ENCODE measurements at places on chromosomes 2 and 18.
A peak's percentile ranks its signal among the peaks of the same experiment; 100 is the strongest.

GRCh38 chr18:45312555-45313126 lies 302.6 kb upstream of the SLC14A2 start:
- DNase-seq: no peak

DNA sequence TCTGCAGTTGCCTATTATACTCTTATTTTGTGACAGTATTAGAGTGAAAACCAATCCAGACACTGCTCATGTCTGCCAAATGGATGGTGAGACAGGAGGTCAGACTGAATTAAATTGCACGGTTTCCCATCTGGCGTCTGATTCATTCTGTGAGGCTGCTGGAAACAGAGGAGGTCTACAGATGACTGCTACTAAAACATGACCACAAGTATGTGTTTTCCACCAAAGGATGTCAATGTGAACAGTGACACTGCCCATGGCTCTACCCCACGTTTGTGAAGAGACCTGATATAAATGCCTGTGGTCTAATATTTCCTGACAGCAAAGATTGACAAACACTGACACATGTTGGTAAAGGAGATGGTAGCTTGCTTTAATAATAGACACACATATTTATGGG lies 104.3 kb upstream of the ST6GAL2 start:
- no peak for DNase-seq

DNA sequence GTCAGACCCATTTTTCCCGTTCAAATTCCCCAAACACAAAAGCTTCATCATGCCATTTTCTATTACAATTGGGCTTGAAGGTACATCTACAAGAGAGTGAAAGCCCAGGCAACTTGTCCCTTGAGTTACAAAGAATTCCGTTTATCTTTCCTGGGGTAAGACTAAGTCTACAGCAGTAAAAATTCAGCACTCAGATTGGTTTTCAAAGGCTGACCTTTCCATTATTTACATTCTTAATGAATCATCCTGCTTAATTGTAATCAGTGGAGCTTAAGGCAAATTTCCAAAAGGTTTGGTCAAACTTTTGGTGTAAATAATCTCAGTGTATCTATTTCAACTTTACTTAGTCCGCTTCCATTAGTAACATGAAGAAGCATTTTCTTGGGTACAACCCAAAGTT lies 33.4 kb upstream of the ST3GAL5 start:
- DNase-seq: no peak

DNA sequence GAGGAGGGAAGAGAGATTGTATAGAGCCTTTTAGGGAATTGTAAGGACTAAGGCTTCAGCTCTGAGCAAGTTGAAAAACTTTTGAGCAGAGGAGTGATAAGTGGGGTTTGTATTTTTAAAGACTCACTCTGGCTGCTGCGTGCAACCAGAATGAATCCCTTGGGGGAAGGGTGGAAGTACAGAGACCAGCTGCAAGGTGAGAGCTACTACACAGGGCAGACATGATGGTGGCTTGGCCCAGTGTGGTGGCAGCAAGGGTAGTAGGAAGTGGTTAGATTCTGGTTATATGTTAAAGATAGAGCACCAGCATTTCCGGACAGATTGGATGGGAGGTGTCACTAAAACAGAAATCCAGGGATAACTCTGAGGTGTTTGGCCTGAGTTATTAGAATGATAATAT lies 10.1 kb upstream of the SESTD1 start:
- no peak for DNase-seq

DNA sequence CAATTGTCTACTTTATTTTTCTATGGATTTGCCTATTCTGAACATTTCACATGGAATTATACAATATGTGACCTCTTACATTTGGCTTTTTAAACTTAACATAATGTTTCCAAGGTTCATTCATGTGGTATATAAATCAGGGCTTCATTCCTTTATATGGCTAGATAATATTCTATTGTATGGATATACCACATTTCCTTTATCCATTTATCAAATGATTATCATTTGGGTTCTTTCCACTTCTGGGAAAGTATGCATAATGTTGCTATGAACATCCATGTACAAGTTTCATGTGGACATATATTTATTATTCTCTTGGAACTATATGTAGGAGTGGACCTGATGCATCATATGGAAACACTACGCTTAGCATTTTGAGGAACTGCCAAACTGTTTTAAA lies 99.7 kb upstream of the NCKAP5 start:
- DNase-seq: no peak

DNA sequence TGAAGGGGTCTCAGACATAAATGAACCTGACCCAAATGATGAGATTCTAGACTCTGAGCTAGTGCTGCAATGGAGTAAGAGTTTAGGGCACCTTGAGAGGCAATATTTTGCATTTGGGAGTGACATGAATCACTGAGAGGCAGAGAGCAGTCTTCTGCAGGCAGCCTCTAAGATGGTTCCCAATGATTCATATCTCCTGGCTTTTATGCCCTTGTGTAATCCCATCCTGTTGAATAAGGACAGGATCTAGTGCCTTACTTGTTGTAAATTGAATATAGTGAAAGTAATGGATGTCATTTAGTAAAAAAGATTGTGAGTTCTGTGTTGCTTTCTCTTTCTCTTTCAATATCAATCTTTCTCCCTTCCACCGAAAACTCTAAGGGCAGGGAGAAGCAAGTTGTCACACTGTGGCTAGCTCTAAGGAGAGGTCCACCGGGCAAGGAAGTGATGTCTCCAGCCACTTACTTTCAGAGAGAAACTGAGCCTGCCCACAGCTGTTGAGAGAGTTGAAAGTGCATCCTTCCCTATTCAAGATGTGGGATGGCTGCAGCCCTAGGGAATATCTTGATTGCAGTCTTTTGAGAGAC lies 144.7 kb downstream of the TRIB2 start:
- no peak for DNase-seq

DNA sequence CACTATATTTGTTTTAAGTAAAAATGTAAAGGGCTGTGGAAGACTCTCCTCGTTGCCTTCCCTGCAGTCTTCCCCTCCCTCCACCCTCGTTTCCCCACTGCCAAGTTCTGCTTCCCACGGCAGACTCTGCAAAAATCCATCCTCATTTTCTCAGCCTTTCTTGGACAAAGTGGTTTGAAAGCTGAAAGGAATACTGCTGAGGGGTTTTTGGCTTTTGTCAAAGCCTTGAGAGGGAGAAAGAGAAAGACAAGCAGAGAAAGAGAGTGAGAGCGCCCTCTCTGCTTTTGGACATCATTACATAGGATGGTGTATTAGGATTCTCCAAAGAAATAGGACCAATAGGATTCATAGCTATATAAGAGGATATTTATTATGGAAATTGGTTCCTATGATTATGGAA lies 455.9 kb upstream of the SOX11 start:
- DNase-seq: no peak

- DNase-seq: no peak
These were observed 11.0 kb upstream of the CATIP start for GRCh38 chr2:218345491-218346236.

DNA sequence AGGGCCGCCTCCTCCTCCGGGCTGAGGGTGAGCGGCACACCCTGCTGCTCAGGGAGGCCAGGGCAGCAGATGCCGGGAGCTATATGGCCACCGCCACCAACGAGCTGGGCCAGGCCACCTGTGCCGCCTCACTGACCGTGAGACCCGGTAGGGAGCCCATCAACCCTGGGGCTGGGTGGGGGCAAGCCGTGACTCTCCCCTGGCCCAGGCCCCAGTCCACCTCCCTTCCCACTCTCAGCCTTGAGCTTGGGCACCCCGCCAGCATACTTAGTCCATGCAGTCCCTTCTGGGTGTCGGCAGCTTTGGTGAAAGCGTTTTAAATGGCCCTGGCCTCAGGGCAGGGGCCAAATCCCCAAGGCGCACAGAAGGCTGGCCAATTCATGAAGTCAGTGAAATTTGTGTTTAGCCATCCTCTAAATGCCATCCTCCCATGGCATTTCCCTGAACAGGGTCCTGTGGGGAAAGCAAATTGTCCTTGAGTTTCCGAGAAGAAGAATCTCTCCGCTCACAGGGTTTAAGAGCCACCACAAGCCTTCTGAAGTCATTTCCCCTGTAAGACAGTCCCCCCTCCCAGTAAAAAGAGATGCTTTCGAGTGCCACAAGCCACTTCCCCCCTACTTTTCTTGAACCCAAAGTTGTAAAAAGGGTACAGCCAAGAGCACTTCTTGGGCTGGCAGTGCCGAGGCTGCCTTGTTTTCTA lies 17.2 kb downstream of the SPEG start:
- peak; percentile 62 for DNase-seq

- DNase-seq: no peak
These were observed 26.9 kb downstream of the ACVR1C start for GRCh38 chr2:157601807-157602206.

Data from omental fat pad (tissue), 4 donors.